T-cell (primary cell): ENCODE measurements at places on chromosomes 7 and 10.

DNA sequence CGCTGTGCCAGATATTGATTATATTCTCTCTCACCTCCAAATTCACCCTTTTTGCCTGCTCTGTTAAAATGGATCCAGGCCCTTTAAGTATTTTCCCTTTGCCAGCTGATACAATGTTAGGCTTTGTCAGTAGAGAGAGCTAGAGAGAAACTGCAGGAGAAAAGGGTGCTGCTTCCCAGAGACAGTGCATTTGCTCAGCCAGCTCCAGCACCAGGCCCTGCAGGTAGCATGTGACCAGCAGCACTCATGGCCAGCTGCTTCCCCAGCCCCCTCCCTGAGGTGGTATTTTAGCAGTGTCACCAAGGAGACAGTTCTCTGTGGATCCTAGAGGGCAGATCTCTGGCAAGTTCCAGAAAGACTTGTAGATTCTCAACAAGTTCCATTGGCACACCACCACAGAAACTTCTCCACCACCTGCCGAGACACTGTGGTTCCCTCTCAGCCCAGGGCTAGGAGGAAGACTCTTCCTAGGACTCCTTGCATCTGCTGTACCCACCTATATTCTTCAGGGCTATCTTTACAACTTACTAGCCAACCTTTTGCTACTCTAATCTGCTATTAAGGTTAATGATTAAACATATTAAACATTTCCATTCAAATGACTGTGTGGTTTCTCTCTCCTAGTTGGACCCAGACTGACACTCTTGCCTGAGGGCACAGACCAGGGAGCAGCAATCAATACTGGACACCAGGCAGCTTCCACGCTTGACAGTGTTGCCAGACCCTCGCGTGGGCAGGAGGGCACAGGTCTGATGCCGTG is 35.6 kb upstream of the ADAM12 start:
- DNase-seq, result no peak

DNA sequence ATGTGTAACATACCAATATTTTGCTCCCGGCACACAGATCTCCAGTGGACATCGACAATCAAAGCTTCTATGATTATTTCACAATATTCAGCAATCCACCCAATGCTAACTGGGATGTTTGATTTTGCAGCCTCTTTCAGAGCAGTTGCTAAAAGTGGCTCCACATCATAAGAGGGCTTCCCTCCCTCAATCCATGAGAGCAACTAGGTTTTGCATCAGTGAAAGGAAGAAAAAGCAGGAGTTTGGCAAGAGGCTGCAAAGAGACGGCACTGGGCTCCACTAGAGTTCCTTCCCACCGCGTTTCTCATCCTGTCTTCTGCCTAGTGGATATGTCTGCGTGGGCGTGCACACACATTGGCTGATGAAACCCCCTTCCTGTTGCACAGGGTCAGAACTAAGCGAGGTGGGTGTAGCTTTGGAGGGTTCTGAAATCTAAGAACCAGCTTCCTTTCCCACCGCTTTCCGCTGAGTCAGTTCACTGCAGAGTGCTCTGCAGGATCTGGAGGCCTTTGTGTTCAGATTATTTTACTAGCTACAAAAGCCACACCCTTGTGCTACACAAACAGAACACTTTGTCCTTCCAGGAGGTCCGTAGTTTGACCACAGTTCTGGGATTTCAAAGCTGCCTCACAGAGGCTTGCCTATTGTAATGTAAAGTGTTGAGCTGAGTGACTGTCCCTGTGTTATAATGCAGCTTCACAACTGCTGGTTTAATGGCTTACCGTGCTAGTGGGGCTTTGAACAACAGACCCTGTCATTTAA is 28.1 kb downstream of the ARL4A start:
- DNase-seq, result no peak

GRCh38 chr10:79229071-79229541 is 118.2 kb upstream of the PPIF start:
- no peak for DNase-seq

DNA sequence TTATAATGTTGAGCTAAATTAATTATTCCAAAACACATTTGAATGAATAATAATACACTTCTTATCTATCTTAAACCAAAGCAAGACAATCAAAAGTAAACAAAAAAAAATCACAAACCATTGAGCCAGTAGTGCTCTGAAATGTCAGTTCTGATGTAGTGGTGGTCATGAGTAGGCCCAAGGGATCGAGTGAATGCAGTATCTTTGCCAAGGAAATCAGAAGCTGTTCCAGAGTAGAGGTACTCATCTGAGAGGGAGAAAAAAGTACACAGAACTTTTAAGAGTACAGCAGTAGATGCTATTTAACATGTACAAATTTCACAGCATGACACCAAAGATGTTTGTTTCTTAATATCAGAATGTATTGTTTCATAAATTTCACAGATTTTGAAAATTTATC is 121.5 kb downstream of the SEMA3D start:
- no peak for DNase-seq

GRCh38 chr7:127819975-127820731 is 168.2 kb downstream of the SND1 start:
- DNase-seq, result no peak

DNA sequence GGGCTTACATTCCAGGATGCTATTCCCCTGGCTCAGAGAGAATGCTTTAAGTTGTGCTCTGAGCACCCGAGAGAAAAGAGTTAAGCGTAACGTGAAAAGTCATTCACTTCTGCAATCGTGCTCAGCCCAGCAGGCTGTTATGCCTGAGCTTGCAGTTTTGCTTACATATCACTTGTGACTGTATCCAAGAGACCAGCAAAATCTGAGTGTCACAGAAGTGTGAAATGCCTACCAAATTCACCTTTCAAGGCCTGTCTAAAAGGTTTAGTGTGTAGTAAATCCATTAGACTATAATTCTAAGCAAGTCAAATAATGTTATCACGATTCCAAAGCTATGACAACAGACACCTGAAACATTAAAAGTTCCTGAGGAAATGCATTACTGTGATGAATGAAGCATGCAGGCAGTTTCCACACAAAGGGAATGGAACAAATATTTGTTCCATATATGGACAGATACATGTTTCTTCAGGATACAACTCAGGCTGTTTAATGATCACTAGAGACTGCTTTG is 20.1 kb downstream of the ITGB1 start:
- no peak for DNase-seq

DNA sequence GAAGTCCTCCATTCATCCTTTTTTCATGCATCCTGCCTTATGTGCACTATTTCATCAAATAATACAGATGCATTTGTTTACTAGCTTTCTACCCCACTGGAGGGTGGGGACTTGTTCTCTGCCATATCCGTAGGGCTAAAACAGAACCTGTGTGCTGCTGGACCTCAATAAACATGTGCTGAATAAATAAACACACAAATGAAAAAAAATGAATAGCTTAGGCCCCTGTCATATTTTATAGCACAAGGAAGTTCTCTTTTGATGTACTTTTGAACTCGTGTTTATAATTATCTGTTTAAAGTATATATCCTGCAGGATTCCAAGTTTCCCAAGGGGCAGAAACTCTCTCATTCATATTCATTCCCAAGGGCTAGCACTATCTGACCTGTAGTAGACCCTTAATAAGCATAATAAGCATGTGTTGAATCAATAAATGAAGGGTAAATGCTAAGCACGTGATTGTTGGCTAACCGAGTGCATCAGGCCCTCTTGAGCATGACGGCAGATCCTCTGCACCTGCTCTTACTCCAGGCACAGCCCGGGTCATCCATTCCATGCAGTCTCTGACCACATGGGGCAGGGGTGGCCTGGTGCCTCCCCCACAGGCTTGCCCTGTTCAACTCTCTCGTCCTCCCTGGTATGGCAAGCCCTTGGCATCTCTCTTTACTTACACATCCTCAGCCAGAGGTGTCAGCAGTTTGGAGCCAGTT is 474.1 kb upstream of the ZMIZ1 start:
- DNase-seq, result no peak

- peak; percentile 3 for DNase-seq
Observed at GRCh38 chr10:58335306-58336005, 650 bp downstream of the UBE2D1 start.

DNA sequence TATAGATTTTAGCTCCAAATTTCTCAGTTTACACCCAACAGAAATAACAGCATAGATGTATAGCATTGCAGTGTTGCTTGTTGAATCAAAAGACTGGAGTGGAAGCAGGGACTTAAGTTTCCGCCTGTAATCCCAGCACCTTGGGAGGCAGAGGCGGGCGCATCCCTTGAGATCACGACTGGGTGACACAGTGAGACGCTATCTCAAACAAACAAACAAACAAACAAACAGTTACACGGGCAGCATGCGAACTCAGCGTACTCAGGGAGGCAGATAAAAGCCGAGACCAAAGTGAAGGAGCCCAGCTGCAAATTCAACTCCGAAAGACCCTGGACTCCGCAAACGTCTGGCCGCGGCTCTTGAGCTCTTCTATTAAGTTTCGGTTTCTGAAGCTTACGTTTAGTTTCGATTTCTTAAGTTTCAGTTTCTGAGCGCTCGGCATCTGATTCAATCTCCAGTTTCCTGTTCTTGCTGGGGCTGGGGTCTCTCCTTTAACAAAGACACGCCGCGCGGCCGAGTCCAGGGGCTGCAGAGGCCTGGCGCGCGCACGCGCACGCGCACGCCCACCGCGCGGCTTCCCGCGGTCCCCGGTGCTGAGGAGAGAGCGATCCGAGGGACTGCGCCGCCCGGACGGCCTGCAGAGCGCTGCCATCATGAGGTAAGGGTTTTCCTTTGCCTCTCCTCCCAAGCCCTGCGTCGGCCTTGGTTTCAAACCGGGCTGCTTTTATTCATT is at the start of gene IFIT5:
Gene IFIT5, plus strand, starts transcription at position 423 of the 733 bp plus-strand sequence. Its CDS starts 231 bp downstream, at position 654.
- peak; percentile 57 for DNase-seq

GRCh38 chr7:46233585-46234329 is 312.7 kb upstream of the IGFBP3 start:
- DNase-seq, result no peak

DNA sequence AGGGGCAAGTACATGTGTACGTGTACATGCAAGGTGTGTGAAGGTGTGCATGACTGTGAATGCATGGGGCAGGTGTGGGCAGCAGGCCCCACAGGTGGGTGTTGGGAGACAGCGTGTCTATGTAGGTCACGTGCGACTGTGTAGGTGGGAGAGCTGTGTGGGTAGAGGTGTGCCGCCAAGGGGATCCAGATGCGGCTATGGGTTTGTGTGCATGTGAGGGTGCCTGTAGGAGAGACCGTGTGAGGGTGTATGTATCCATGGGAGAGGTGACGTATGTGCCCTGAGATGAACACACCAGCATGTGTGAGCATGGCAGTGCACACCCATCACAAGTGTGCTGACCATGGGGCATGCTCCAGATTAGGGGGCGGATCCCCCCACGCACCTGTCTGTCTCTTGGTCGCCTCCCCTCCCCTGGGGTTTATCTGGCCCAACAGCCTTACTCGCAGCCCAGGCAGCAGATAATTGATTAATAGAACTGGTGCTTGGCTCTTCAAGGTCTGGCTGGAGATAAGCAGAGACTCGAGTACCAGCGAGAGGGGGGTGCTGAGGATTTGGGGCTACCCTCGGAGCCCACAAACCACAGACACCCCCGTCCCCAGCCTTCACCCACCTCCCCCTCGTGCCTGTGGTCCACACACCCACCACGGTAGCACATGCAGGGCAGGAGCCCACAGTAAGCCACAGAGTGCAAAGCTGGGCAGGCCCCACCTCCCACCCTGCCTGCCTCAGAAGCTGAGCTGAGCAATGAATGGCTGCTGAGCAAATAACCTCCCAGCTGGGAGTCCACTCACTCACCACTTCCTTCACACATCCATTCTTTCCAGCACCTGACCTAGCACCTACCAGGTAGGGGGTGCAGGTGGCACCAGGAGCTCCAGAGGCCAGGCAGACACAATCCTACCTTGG is 41.4 kb upstream of the ZMIZ1 start:
- DNase-seq, result peak; percentile 56

DNA sequence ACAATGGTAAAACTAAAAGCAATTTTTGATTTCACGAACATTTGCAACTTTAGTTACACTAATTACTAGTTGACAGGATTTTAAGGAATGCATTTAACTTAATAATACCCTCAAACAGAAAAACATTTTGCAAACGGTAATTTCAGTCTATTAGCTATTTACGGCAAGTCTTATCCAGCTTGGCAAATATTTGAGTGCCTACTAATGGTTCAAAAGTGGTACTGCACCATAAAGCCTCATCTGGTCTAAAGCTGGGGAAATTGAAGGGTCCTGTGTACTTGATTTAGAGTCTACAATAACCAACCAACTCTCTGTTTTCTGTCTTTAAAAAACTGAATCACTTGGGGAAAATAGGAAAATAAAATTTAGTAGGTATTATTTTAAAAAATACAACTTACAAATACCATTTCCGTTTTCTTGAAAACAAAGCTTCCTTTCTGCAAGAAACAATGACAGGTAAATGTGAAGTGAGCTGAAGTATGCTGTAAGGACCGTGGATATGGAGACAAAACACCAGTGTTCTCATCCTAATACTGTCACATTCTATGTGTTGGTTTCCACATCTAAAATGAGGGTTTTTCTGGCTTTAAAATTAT is 142.3 kb downstream of the VPS50 start:
- DNase-seq, result no peak

DNA sequence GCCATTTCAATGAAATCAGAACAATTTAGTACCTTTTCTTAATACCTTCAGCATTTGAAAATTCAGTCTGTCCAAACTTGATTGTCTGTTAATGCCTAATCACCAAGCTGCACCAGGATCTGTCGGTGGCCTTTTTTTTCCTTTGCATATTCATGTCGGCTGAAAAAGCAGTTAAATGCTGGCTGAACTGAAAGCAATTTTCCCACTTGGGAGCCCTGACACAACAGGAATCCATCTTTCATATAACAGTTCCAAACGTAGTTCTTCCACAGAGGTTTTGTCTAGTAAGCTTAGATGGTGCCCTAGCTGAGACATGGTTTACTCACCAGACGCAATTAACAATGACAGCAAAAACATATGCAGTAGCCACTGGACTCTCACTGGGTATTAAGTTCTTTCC is 83.6 kb upstream of the CHCHD3 start:
- no peak for DNase-seq

DNA sequence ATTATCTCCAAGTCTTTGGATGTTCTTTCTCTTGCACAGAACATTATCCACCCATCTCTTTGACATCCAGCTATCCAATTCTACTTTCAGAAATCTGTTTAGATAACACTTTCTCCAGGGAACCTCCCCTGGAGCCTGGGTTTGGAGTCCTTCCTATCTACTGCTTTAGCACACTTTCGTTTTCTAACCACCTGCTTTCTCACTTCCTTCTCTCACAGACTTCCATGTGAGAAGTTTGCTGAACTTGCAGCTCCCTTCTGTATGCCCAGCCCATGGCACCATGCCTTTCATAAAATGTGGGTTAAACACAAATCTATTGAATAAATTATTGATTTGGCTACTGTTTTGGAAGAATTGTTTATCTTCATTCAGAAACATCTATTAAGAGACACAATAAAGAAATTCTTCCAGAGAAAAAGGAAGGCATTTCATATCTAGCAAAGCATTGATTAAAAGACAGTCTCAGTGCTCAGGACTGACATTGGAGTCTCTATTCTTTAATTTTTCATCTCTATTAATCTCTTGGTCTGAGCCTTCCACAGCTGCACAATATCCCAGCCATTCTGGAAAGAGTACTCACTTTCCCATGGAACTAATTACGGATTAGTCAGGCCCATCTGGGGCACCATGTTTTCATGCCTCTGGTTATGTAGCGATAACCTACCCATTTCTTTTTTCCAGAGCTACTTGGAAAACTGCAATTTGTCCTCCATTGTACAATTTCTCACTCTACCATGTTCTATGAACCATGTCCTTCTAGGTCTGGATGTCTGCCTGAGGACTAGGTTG is 1077.3 kb downstream of the SORCS3 start:
- DNase-seq, result no peak

GRCh38 chr7:888081-889024 is 12.0 kb downstream of the GET4 start:
- no peak for DNase-seq
